H54 (cell line): ENCODE measurements at places on chromosomes 5 and 9.

DNA sequence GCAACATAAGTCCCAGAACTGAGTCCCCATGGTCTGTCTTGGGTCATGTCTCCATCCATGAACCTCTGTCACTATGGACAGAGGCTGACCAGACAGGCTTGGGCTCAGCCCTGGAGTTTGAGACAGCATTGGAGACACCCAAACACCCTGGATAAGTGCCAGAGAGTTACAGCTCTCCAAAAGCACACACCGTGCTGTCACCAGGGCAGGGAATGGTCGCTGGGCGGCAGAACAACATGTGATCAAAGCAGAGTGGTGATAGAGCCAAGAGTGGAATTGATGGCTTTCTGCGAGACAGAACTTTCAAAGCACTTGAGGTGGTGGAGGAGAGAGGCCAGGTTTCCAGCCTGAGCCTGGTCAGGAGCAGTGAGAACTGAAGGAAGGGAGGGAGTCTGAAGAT lies 50.1 kb downstream of the DRD1 start:
- DNase-seq, result no peak

DNA sequence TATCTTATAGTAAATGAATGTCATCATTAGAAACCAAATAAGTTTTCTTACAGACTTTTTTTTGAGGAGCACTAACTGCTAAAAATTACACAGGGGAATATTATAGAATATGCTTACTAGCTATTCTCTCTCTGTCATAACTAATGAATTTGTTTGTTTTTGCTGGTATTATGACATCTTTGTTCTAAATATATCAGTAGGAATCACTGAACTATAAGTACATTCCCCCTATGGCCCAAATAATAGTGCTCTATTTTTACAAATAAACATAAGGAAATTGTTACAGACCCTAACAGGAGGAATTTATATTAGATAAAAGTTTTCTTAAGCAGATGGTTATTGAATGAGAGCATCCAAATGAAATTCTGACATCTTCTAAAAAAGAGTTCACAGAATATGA lies 83.0 kb upstream of the RIOK2 start:
- DNase-seq, result no peak

DNA sequence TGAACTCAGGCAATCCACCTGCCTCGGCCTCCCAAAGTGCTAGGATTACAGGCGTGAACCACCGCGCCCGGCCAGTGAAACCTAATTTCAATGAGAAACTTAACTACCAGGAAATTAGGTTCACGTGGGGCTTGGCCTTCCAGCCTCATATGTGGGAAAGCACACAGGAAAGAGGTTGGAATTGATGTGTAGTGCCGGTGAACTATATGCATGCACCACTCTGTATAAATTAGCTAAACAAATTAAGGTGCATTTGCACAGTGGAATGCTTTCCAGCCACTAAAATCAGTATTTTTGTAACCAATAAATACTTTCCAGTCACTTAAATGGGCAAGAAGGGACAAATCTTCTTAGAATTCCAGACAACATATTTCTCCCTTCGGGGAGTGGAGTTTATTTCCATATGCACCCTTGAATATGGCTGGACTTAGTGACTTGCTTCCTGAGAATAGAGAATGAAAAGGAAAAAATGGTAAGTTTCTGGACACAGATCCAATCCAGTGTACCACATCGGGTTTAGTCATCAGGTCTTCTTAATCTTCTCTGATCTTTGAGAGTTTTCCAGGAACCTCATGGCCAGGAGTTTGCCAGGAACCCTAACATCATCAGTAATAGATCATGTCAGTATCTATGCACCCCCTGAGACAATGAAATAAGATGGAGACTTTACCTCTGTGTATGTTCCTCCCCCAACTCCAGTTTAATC lies 24.9 kb downstream of the ATOX1 start:
- DNase-seq, result no peak

DNA sequence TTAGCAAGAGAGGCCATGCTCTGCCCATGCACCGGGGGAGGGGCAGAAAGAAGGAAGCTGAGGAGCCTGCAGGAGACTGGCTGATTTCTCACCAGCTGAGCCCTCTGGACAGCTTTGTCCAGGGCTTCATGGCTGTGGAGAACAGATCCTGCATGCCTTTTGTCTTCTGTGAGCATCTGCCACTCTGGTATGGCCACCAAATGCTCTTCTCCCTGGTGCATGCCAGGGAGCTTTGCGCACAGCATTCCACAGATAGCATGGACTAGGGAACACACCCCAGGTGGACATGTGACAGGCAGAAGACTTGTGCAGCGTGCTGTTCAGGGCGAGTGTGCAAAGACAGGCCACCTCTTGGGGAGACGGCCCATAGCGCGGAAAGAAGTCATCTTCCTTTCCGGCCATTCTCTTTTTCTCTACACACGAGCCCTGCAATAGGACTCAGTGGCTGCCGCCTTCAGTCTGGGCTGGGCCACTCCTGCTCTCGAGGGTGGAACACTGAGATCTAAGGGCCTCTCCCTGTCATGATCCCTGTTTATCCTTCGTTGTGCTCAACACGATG lies 56.7 kb downstream of the GADD45G start:
- DNase-seq, result no peak

DNA sequence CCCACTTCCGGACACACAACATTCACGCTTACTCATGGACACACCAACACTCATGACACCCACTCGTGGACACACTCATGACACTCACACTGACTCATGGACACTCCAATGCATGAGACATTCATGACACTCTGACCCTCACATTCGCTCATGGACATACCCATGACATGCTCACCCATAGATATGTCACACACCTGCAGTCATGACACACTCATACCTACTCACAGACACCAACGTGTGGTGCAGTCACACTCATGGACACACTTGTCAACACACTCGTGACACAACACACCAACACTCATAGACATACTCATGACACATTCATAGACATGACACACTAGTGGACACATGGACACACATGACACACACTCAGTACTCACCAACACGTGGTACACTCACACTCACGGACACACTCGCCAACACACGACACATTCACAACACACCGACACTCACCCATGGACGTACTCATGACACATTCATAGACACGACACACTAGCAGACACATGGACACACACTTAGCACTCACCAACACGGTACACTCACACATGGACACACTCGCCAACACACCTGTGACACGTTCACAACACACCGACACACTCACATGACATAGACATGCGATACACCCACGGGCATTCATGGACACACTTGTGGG lies 73.4 kb downstream of the PHF2 start:
- no peak for DNase-seq
